Activated T-cell treated with anti-CD3 and anti-CD28 coated beads, Interleukin-2, amount 50 U/mL, for 72 hours (primary cell): ENCODE measurements at places on chromosomes 5 and 9.

GRCh38 chr5:19104948-19105347 is 883.1 kb downstream of the CDH18 start:
- DNase-seq: no peak

DNA sequence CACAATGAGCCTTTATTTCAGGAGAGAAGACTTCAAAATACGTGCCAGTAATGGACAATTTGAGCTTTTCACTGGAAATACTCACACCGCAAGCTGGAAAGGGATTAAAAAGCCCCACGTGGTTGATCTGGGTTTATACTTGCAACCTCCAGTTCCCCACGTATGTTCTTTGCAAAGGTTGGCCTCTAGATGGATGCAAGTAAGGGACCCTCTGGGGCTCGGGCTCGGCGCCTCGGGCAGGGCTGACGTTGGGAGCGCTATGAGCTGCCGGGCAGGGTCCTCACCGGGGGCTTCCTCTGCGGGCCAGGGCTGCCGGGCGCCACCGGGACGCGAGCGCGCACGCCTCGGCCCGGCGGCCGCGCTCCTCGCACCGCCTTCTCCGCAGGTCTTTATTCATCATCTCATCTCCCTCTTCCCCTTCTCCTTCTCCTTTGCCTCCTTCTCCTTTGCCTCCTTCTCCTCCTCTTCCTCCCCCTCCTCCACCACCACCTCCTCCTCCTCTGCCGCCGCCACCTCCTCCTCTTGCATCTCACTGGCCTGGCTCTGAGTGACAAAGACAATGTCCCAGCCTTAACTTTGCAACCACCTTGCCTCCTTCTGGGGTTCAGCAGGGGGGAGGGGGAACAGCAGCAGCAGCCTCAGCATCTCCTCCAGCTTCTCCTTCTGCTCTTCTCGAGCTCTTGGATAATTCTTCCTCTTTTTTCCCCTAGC is 701 bp upstream of the ZNF462 start:
- no peak for DNase-seq

GRCh38 chr9:124332361-124333202 is 74.8 kb downstream of the NEK6 start:
- no peak for DNase-seq

GRCh38 chr5:180670157-180670556 is 20.8 kb upstream of the FLT4 start:
- DNase-seq: no peak

DNA sequence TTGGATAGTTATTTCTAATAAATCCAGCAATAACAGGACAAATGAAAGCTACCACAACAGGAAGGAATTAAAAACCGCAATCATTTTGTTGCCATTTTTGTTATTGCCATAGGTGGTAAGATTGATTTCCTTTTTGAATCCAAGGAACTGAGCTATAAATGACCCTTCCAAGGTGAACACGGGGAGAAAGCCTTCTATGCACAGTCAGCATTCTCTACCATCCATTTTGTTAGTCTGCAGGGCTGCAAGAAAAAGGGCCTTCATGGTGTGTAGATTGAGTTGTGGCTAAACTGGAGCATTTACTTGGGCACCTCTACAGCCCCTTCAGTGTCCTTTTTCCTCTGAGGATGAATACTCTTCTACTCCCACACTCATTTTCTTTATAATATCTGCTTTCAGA is 18.6 kb upstream of the REEP5 start:
- DNase-seq: no peak

GRCh38 chr9:4464911-4465513 is 25.3 kb upstream of the SLC1A1 start:
- no peak for DNase-seq

- DNase-seq: no peak
Observed at GRCh38 chr9:135804581-135805421, 102.5 kb downstream of the CAMSAP1 start.

DNA sequence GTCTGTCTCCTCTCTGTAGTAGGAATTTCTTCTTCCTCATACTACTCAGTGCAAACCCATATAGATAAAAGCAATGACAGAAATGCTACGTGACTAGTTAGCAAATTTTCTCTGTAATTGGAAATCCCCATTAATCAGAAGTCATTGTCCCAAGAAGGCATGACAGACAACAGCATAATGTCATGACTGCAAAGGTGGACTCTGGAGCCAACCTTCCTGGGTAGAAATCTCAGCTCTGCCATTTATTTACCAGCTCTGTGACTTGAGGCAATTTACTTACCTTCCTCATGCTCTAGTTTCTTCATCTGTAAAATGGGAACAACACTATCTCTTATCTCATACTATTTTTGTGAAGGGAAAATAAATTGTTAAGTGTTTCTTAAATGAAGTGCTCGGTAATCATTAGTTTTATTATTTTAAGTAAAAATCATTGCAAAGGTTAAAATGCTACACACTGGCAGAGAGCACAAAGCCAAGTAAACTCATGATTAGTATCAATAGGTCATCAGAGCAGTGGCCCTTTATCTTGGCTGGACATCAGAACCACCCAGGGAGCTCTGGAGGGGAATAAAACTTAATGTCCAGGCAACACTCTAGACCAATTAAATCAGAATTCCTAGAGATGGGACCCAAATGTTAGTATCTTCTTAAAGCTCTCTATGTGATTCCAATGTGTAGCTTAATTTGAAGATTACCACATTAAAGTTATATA is 43.8 kb upstream of the FST start:
- no peak for DNase-seq
